ENCODE measurements at places on chromosomes 2 and 18. TPM values are rescaled to one million over a fixed set of nuclear protein-coding genes. Genes with fewer than 3 reads are reported as not detected.

GRCh38 chr2:76075126-76075525 lies 364.4 kb upstream of the GCFC2 start:
- no peak for DNase-seq

- DNase-seq: no peak
Measured at GRCh38 chr2:164835302-164835701, 6.3 kb downstream of the COBLL1 start.

DNA sequence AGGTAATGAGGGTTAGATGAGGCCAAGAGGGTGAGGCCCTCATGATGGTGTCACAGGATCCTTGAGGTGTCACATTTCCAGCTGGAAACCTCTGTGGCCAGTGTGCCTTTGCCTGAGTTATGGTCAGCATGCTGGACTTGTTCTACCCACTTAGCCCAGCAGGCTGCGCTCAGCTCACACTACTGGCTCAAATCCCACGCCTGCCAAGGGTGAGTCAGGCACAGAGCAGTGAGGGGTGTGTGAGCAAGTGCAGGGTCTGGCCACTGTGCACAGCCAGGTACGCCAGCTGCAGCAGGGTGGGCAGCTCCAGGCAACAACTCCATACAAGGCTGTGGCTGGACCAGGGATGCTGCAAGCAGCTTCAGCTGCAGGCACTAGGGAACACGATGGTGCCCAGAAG lies 616.6 kb upstream of the FSHR start:
- DNase-seq: no peak

Gene TRIP12
- 107 TPM for total RNA-seq

Gene ABCA12
- not detected for total RNA-seq

Measured in RPMI7951 (cell line).